Immature natural killer cell (primary cell): ENCODE measurements at places on chromosomes 7 and 10.

- no peaks in the 10 kb centered on the region for H3K4me1 ChIP-seq
- no peaks in the 10 kb centered on the region for H3K36me3 ChIP-seq
- no peak overlapping the region for H3K4me3 ChIP-seq
- no peak overlapping the region for H3K27ac ChIP-seq
These were observed 32.4 kb downstream of the TACC2 start for GRCh38 chr10:122021379-122021778.

DNA sequence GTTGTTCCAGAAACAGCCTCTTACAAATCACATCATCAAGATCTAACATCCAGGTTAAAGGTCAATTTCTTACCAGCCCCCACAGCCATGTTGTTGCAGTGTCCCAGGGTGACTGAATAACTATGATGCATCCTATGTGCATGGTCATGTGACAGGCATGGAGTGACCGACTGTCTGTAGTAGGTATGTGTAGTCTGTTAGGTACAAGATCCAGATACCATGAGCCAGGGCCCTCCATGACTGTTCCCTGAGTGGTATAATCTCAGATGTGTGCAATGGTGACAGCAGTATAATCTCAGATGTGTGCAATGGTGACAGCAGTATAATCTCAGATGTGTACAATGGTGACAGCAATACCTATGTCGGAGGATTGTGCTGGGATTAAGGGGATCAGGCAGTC is 8.8 kb downstream of the CDHR3 start:
- H3K36me3 ChIP-seq = no peaks in the 10 kb centered on the region
- H3K27me3 ChIP-seq = peaks cover 4% of the 10 kb centered on the region
- no peak overlapping the region for H3K27ac ChIP-seq
- H3K4me1 ChIP-seq = no peaks in the 10 kb centered on the region

DNA sequence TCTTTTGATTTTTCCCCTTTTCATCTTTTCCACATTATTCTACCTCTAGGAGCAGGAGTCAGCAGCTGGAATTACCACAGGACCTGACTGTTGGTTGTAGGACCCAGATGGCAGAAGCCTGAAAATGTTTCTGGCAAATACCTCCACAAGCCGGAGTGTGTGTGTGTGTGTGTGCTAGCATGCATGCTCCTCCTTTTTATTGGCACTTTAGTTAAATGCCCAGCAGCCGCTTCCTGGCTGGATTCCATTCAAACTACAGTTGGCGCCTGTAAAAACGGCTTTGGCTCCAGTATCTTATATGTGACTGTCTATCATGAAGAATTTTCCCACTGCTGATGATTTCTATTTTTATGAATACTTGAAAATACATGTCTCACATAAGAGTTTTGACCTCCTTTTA is 319.7 kb upstream of the SP4 start:
- no peak for DNase-seq
- no peak overlapping the region for H3K27ac ChIP-seq
- no peaks in the 10 kb centered on the region for H3K27me3 ChIP-seq
- no peaks in the 10 kb centered on the region for H3K36me3 ChIP-seq
- no peaks in the 10 kb centered on the region for H3K4me1 ChIP-seq

DNA sequence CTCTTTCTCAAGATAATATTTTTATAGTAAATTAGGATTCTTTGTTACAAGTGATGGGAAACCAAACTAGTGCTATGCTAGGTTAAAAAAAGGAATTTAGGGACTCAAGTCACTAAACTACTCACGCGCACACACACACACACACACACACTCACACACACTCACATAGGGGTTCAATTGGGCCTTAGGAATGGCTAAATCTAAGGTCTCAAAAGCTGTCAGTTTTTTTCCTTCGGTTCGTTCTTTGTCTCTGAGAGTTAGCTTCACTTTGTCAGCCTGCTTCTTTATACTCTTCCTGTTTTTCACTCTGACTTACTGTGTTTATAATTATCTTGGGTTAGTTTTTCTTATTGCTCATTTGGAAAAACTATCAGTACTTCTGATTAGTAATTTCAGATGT is 138.9 kb downstream of the ADK start:
- H3K36me3 ChIP-seq = no peaks in the 10 kb centered on the region
- H3K27me3 ChIP-seq = no peaks in the 10 kb centered on the region
- H3K4me3 ChIP-seq = no peak overlapping the region
- H3K27ac ChIP-seq = peak overlapping the region; percentile 68
- no peaks in the 10 kb centered on the region for H3K4me1 ChIP-seq

DNA sequence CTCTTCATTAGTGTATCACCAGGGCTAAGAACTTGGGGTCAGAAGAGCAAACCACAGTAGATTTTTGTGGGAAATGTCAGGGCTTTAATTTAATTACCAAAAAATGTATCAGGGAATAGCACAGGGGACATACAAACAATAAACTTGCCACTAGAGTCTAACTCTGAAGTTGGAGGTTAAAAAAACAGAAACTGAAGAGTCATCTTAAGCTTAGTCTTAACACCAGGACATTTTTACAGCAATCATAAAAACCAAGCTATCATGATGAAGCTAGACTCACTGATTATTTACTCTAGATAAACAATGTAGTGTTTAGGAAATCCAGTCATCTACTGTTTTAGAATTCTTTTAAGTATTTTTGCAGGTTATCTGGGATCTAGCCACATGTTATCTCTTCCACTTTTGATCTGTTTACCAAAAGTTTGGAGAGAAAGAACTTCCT is 48.4 kb upstream of the GLI3 start:
- no peaks in the 10 kb centered on the region for H3K36me3 ChIP-seq
- H3K27ac ChIP-seq = no peak overlapping the region
- H3K27me3 ChIP-seq = peaks cover 3% of the 10 kb centered on the region
- DNase-seq = no peak
- H3K4me1 ChIP-seq = no peaks in the 10 kb centered on the region
- H3K4me3 ChIP-seq = no peak overlapping the region

DNA sequence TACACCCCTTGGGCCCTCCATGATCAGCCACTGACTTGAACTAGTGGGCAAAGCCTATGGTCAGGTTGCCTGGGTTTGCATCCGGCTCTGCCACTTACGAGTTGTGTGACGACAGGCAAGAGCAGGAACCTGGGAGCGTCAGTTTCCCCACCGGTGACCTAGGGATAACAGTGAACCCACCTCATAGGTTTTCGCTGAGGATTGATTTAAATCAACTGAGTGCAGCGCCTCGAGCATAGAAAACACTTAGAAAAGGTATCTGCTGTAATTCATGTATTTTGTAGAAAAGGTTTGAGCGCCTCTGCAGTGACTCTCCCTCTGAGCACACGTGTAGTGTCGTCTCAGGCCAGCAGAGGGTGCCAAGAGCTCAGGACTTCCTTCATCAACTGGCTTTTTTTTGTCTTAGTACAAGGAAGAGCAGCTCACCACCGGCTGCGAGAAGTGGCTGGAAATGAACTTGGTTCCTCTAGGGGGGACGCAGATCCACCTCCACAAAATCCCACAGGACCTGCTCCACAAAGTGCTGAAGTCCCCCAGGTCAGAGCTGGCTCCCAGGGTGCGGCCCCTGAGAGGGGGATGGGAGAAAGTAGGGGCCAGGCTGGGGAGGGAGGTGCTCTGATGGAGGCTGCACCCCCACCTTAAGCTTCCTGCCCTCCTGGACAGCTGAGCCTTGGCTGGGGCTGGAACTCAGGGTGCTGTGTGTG is 27.7 kb downstream of the BTBD16 start:
- DNase-seq = peak; percentile 42
- H3K27me3 ChIP-seq = peaks cover 1% of the 10 kb centered on the region
- no peaks in the 10 kb centered on the region for H3K36me3 ChIP-seq
- H3K4me1 ChIP-seq = peaks cover 12% of the 10 kb centered on the region
- peak overlapping the region; percentile 26 for H3K27ac ChIP-seq

GRCh38 chr7:103075337-103075918 is 488 bp downstream of the ARMC10 start:
- peaks cover 5% of the 10 kb centered on the region for H3K27me3 ChIP-seq
- peaks cover 39% of the 10 kb centered on the region for H3K4me1 ChIP-seq
- no peak for DNase-seq
- peak overlapping the region; percentile 89 for H3K27ac ChIP-seq
- H3K4me3 ChIP-seq = peak overlapping the region; percentile 98

DNA sequence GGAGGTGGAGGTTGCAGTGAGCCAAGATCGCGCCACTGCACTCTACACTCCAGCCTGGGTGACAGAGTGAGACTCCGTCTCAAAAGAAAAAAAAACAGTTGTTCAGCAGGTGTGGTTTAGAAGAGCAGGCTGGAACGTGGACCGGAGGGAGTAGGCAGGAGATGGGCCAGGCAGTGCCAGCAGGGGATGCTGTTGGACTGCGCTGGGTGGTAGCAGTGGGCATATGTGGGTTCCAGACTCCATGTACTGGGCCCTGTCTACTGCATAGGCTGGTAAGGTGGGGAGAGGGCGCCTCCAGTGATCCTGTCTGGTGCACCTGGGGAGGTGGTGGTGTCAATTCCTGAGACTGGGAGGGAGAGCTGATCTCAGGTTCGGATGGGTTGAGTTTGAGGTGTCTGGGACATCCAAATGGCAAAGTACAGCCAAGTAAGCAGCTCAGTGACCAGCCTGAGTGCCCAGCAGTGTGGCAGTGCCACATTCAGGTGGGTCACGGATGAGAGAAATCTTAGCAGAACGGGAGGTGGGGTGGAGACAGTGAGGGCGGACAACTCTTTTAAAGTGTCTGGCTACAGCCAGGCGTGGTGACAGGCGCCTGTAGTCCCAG is 25.9 kb downstream of the SFXN4 start:
- peaks cover 19% of the 10 kb centered on the region for H3K36me3 ChIP-seq
- no peaks in the 10 kb centered on the region for H3K27me3 ChIP-seq
- H3K27ac ChIP-seq = peak overlapping the region; percentile 40

GRCh38 chr7:2444476-2444875 is 31.7 kb downstream of the GRIFIN start:
- DNase-seq = no peak
- no peak overlapping the region for H3K27ac ChIP-seq
- no peaks in the 10 kb centered on the region for H3K36me3 ChIP-seq
- peaks cover 37% of the 10 kb centered on the region for H3K4me1 ChIP-seq
- peaks cover 2% of the 10 kb centered on the region for H3K27me3 ChIP-seq
- no peak overlapping the region for H3K4me3 ChIP-seq

DNA sequence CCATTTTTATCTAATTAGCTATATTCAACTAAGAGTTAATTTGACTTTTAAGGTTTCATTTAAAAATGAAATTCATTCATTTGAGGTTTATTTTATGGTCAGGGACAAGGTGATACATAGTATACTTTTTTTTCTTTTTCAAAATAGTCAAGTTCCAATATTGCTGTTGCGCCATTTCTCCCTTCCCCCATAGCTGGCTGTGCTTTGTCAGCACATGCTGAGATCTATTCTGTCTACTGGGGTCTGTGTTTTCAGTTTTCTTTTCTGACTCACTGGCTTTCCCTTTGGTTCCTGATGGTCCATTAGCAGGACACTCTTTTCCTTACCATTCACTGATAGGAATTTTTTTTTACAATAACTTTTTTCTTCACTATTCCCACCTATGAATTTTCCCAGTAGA is 336.4 kb upstream of the TMEM229A start:
- DNase-seq = no peak
- no peaks in the 10 kb centered on the region for H3K4me1 ChIP-seq
- no peaks in the 10 kb centered on the region for H3K27me3 ChIP-seq
- H3K36me3 ChIP-seq = no peaks in the 10 kb centered on the region
- no peak overlapping the region for H3K27ac ChIP-seq
- H3K4me3 ChIP-seq = no peak overlapping the region

DNA sequence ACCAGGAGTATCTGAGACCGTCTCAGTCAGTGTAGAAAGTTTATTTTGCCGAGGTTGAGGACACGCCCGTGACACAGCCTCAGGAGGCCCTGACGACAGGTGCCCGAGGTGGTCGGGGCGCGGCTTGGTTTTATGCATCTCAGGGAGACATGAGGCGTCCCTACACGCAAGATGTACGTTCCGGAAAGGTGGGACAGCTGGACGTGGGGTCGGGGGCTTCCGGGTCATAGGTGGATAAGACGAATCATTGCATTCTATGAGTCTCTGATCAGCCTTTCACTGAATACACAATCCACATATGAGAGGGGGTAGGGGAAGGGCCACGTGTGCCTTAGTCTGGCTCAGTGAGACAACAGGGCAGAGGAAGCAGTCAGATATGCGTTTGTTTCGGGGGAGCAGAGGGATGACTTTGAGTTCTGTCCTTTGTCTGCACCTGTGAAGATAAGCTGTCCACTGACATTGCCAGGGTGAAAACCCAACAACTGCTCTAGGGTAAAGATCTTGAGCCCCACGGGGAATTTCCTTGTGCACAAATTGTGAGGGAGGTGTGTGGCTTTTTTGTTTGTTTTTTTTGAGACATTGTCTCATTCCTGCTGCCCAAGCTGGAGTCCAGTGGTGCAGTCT is 66.2 kb downstream of the DNAJB6 start:
- DNase-seq = no peak
- H3K27me3 ChIP-seq = no peaks in the 10 kb centered on the region
- peaks cover 46% of the 10 kb centered on the region for H3K4me1 ChIP-seq
- peaks cover 11% of the 10 kb centered on the region for H3K36me3 ChIP-seq

DNA sequence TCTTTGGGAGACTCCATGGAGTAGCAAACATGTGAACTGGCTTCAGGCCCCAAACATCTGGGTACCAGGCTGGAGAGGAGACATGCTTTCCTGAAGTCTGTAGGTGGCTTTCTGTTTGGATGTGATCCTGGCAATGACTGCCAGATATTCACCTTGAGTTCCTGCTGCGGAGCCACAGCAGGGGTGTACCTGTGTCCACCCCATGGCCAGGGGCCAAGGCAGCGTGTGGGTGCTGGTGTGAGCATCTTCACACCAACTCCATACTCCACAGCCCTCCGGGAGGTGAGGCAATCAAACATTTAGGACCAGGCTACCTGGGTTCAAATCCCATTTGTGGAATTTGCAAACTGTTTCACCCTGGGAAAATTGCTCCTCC is 113.0 kb downstream of the ADCY1 start:
- H3K4me1 ChIP-seq = no peaks in the 10 kb centered on the region
- H3K36me3 ChIP-seq = no peaks in the 10 kb centered on the region
- no peak overlapping the region for H3K27ac ChIP-seq
- DNase-seq = no peak
- H3K27me3 ChIP-seq = no peaks in the 10 kb centered on the region

DNA sequence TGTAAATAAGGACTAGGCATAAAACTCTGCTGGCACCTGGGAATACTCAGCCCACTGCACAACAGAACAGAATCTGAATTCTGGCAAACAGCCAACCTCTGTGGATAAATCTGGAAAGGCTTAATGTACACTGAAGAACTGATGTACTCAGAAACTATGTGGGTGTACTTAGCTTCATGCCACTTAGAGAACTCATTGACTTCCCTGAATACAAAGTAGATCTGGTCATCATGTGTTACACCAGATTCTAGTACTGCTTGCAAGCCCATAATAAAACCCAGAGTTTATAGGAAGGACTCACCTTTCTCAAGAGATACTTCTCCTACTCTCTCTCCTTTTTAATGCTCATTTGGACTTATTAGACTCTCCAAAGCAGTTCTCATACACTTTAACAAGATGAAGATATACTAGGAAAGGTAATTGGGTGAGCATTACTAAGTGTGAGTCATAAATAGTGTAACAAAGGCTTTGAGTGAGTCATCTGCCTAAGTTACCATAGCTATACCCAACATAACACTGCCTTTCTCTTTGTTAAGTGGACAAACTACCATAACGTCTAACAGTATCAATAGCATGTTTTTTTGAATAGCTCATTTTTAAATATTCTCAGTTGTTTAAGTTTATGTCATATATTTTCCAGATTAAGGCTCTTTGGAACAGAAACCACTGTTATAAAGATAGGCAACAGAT is 309.1 kb downstream of the MDFIC start:
- H3K27me3 ChIP-seq = peaks cover 4% of the 10 kb centered on the region
- H3K27ac ChIP-seq = no peak overlapping the region
- no peak for DNase-seq
- no peak overlapping the region for H3K4me3 ChIP-seq
- H3K36me3 ChIP-seq = no peaks in the 10 kb centered on the region
- peaks cover 2% of the 10 kb centered on the region for H3K4me1 ChIP-seq
